ENCODE measurements at places on chromosomes 12 and 14. TPM values are rescaled to one million over a fixed set of nuclear protein-coding genes. Genes with fewer than 3 reads are reported as not detected.

GRCh38 chr12:124098101-124098757 is 125.2 kb downstream of the ZNF664 start:
- no peak for DNase-seq

DNAI7 gene
- total RNA-seq, result 0.89 TPM

DNA sequence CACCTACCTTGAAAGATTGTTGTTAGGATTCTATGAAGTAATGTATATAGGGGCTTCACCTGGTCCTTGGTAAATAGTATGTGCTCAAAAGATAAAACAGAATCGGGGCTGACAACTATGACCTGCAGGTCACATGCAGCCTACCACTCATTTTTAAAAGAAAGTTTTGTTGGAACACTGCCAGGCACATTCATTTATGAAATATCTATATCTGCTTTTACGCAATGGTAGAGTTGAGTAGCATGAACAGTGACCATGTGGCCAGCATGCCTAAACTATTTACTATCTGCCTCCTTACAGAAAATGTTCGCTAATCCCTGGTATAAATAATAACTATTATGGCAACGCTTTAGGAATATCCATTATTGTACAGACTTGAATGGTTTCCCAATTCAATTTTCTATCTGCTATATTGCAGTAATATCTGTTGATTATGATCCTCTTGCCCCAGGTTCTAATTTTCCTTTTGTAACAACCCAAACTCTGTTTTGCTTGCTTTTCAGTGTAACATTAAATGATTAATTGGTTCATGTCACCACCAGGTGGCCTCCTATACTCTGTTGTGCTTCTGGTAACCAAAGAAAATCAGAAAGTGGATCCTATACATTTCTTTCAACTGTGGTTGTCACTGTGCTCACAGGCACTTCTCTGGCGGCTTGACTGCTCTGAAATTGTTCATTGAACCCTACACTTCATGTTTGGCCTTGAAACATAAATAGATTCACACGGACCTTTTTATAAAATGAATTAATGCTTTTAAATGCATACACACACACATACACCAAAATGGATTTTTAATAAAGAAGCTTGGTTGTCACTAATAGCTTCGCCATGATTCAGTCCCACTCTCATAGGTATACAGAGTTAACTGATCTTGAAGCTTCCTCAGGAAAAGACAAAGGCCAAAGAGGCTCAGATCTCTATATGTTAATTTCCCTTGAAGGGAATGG is 227.7 kb upstream of the NPAS3 start:
- no peak for DNase-seq

FAM181A gene
- not detected for total RNA-seq
